Stimulated activated CD4-positive, alpha-beta T cell treated with anti-CD3 and anti-CD28 coated beads, Interleukin-1b, Interleukin-23, amount 100 ng/mL, for 1 hour (primary cell): ENCODE measurements at places on chromosomes 4 and X.

DNA sequence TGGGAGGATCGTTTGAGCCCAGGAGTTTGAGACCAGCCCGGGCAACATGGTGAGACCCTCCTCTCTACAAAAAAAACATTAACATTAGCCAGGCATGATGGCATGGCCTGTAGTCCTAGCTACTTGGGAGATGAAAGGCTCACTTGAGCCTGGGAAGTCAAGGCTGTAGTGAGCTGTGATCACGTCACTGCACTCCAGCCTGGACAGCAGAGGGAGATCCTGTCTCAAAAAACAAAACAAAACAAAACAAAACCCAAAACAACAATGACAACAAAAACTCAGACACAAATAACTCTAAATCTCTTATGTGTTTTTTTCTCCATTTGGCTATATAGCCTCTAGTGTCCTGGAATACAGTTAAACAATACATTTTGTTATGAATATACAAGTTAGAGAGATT lies 127.3 kb upstream of the STK26 start:
- DNase-seq, result no peak

DNA sequence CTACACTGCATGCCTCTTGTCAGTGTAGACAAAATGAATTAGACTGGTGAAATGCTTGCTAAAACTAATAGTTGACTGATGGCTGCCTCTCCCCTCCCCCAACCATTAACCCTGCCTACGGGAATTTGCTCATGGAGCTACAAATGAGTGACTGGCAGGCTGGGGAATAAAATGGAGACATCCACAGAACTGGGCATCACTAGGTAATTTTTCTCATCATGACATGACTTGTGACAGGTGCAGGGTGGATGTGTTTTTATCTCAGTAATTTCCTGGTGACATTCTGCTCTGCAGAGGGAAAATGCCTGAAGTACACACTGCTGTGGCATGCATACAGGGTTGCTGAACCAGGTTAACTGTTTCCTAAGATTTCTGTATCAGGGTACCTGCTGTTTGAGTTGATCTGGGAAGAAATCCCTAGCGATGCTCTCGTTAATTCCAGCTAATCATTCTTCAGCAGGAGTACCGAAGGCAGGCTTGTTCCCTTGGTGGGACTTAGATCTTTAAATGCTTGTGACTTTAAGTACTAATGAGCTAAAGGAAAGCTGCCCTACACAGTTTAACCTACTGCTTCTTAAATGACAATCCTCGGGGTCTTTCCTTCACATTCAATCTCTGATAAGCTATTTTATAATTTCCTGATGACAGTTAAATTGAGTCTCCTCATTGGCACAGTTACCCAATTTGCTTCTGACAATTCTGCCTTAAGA lies 376.3 kb upstream of the LCORL start:
- DNase-seq, result no peak

- DNase-seq, result no peak
These were observed 15.5 kb downstream of the CTPS2 start for GRCh38 chrX:16696956-16697355.

DNA sequence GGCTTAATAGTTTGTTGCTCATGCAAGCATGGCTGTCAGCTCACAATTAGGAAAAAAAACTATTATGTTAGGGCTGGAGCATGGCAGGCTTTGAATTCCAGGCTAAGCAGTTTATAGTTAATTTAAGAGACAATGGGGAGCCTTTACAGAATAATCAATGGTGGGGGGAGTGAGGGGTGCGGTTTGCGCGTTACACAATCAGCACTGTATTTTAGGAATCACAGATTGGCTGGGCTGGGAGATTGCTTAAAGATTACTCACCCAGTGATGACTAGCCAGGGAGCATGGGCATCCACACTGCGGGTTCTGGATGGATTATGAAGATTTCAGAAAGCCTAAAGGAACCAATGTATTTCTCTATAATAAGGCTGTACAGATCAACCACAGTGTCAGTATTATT lies 186.6 kb downstream of the SOX3 start:
- DNase-seq, result no peak

GRCh38 chr4:17934286-17934685 lies 87.3 kb downstream of the LCORL start:
- DNase-seq, result no peak

GRCh38 chrX:43958529-43958928 lies 14.7 kb downstream of the NDP start:
- DNase-seq, result no peak

DNA sequence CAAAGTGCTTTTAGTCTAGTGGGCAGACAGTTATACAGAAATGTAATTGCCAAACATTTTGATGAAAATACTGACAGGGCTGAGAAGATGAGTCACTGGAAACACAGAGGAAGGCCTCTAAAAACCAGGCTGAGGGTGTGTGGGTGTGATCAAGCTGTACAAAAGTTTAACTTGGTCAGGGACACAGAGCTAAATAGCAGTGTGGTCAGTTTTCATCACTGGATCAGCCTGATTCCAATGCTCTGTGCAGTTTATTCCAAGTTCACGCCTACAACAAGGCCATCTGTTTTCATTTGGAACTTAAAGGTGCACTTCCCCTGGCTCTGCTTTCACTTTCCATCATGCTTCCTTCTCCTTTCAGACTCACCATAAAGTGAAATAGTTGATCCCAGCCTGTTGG lies 10.6 kb downstream of the CENPVL3 start:
- DNase-seq, result no peak

DNA sequence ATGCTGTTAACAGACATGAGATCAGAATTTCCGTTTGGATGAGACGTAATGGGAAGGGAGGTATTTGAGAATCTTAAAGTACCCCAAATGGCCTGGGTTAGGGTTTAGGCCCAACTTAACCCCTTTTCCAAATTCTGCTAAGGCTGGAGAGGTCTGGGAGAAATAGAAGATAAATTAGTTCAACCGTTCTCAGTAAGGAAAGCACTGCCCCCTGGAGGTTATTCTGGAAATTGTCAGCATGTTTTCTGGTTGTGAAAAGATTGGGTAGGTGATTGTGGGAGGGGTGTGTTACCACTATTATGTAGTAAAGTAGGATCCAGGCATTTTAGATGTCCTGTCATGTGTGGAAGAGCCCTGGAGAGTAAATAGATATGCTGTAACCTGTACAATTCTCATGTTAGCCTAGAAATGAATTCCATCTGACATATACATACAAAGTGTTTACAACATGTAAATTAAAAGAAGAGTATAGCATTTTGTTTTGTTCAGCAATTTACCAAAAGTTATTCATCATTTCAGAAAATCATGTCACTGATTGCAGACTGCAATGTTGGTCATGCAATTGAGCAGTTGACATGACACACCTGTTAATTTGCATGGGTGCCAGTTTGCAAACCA lies 26.8 kb upstream of the GRXCR1 start:
- no peak for DNase-seq

DNA sequence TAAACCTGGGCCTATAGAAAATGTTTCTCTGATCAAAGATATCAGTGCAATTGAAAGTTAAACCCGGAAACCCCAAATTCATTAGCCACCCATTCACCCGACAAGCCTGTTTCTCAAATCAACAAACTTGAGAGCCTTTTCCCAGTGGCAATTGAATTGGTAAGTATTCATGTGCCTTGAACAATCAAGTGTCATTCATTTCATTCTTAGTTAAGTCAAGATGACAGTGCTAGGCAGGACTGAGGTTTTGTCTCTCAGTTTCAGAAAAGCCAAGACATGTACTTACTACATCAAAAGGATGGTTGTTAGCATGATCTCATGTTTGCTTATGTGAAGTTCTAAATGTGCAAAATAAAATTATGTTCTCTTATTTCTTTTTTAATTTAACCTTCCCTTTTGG lies 32.3 kb downstream of the CC2D2A start:
- no peak for DNase-seq

DNA sequence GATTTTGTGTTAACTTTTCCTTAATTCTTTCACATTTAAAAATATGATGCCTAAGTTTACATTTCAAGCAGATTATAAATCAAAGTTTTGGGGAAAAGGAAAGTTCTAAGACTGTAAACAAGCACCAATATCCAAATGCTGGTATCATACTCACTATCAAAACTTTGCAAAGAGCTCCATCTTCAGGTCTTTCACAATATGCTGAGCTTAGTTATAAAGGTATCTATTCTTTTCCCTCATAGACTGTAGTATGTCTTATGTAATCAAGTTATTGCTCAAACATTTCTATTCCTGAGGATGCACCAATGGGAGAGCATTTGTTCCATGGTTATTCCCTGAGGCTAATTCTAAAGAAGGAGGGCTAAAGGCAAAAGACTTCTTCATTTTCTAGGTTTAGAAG lies 207.9 kb upstream of the FAM241A start:
- DNase-seq, result no peak

- DNase-seq, result no peak
These were observed 823.2 kb upstream of the FRG1 start for GRCh38 chr4:189117426-189117825.

GRCh38 chrX:154083126-154083517 lies 14.4 kb downstream of the MECP2 start:
- no peak for DNase-seq

DNA sequence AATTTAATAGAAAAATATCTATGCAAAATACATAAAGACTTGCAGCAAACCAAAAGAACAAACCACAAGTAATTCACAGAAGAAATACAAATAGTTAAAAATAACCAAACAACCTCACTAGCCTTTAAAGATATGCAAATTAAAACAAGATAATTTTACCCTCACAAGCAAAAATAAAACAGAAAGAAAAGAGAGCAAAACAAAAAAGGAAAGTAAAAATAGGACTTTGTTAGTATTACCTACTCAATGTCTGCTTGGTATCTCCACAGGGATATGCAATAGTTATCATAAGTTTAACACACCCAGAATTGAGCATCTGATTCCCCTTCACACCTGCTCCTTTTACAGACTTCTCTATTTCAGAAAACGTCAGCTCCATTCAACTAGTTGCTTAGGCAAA lies 737.5 kb upstream of the MAGEB2 start:
- DNase-seq, result no peak

GRCh38 chr4:182567119-182567518 lies 323.9 kb downstream of the TENM3 start:
- no peak for DNase-seq

- DNase-seq, result no peak
These were observed 103.5 kb upstream of the OTUD4 start for GRCh38 chr4:145283909-145284308.

- no peak for DNase-seq
These were observed 276.0 kb downstream of the KLHL13 start for GRCh38 chrX:117840645-117841044.

DNA sequence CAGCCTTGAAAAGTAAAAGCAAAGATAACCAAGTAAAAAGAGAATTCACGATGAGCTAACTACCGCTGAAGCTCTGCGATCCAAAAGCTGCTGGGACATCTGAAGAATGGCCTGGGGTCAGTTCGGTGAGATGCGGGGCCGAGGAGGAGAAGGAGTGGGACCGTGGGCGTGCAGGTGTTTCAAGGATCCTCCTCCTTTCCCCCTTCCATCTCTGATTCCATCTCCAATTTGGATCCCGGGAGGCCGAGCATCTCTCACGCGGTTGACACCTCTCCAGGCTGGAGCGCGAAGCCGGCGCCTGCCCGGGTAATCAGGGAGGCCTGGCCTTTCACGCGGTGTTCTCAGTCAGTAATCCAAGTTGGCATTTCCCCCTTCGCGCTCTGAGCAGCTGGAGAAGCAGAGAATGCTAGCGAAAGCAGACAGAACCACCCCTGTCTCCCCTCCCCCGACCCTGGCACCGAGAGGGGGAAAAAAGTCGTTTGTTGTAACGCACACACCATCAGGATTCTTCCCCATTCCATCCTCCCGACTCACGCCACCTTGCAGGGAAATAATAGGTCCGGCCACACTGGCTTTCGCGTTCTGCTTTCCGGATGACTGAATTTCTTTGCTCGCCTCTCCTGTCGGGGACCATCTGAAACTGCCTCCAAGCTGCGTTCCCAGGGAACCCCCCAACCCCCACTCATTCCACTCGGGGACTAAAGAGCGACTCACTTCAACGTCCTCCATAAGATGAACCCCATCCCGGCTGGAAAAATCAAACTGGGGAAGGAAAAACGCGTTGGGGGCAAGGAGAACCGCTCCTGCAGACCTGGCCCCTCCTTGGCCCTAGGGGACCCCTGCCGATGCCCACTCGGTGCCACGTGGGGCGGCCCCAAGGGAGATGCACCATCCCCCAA lies 6.5 kb downstream of the NEUROG2 start:
- no peak for DNase-seq

GRCh38 chrX:37679888-37680287 lies 5.7 kb upstream of the XK start:
- no peak for DNase-seq

DNA sequence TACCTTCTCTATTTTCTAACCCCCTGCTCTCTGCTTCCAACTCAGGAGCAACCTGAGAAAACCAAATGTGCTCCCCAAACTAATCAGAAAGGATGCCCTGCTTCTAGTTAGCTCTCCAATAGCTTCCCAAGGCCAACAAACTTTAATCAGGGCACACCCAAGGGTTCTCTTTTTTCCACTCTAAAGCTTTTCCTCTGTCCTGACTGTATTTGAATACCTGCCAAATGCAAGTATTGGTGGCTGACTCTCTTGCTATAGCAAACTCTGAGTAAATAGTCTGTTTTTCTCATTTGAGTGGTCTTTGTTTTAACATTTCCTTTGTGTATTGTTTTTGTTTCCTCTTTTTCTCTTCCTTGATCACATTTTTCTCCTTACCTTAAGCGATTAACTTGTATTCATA lies 52.5 kb downstream of the GBA3 start:
- no peak for DNase-seq

DNA sequence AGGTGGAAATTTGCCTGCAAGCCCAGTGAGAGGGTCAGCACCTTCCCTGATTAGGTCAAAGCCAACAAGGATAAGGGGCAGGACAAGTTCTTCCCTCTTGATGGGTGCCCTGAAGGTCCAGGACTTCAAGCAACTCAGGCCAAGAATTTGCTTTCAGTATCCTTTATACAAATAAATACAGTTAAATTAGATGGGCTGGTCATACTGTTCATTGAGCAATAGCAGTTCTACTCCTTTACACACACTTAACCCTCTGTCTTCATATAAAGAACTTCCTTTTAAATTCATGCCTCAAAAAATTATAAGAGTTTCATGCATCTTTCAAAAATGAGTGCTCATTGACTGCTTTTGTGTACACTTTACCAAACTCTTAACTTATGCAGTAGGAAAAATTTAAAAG lies 392.0 kb downstream of the SPRY1 start:
- DNase-seq, result no peak

DNA sequence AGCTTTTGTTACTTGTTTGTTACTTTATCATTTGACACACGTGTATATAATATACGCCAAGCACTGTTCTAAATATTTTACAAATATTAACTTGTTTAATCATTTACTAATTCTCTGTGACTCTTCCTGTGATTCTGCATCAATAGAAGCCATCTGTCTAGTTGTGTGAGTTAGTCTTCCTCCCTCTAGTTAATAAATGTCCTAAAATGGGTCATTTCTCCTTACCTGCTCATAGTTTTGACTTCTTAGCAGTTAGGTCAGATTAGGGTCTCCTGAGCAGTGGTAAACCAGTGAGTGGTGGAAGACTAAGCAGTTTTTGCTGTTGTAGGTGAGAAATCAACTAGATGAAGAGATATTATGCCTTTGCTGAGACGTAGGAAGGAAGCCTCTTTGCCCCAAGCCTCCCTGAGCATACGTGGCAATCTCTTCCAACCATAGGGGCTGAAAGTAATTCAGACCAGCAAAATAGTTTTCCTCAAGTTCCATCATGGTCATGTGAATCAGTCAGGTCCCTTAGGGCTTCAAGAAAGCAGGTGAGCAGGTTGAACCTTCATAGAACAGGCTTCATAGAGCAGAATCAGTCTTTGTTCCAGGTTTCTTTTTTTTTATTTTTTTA lies 38.7 kb upstream of the THOC2 start:
- DNase-seq, result no peak

- no peak for DNase-seq
These were observed 147.1 kb downstream of the CAMK2D start for GRCh38 chr4:113614414-113614813.

- no peak for DNase-seq
These were observed 108.5 kb downstream of the FAM53A start for GRCh38 chr4:1575418-1576303.
